ENCODE measurements at places on chromosomes 7 and 10. TPM values are rescaled to one million over a fixed set of nuclear protein-coding genes. Genes with fewer than 3 reads are reported as not detected.

The TMEM229A gene
- not detected for total RNA-seq

The BICC1 gene
- 4.9 TPM for total RNA-seq

The TSPAN12 gene
- 23.2 TPM for total RNA-seq

The GBX1 gene
- total RNA-seq, result 2.1 TPM

The ARHGAP12 gene
- 43.5 TPM for total RNA-seq

The PDCD11 gene
- total RNA-seq, result 56.1 TPM

The SPDYE8 gene
- 0.22 TPM for total RNA-seq

The COMMD3 gene
- 48.5 TPM for total RNA-seq

Measured in progenitor cell of endocrine pancreas (in vitro differentiated cells).